Sigmoid colon (tissue), 7 donors: ENCODE measurements at places on chromosomes 4 and X.

DNA sequence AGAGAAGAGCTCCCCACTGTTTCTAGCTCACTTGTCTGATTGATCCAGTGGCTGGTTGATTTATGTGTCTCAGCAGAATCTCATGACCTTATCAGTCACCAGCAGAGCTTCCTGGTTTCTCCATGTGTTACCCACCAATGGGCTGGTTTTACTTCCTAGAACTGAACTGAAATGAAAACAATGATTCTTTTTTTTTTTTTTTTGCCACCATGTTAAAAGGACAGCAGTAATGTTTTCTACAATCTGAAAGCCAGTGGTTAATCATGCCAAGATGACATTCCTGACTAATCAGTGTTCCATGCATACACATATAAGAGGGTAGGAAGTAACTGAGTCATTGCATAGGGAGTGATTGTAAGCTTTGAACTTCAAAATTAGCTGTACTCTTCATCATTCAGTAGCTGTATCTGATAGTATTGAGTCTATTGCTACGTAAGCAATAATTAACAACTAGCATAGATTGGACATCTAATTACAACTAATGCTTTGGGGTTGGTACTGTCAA, 67.7 kb downstream of the SLC4A4 start:
- DNase-seq = no peak

- DNase-seq = no peak
These were observed 90.9 kb downstream of the ENPP6 start for GRCh38 chr4:184126800-184127199.

DNA sequence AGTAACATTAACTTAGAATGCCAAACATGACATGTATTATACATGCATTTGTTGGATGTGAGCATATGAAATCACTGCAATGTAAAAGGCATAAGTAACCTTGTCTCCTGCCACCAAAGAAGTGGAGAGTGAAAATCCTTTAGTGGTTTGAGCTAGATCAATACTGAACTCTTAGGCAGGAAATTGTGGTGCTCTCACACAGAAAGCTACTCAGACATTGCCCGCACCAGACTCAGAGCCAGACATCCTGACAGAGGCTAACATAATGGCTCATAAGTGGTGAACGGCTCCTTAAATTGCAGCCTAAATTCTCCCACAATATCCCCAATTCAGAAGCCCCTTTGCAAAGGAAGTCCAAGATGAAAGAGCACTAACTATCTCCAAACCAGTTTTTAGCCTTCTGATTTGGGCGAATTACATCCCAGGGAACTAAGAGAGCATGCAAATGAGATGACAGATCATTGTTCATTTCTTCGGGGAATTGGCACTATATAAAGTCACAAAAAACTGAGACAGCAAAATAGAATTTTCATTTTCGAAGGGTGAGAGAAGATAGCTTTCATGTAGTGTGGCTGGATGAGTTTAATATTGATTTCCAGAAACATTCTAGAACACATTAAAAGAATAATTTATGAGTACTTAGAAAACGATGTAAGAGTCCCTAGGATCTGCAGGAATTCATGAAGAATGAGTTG, 233.6 kb upstream of the RPS6KA3 start:
- DNase-seq = no peak

GRCh38 chr4:25090516-25090915, 59.8 kb upstream of the LGI2 start:
- no peak for DNase-seq

- DNase-seq = no peak
These were observed 965 bp downstream of the PPA2 start for GRCh38 chr4:105472871-105473323.

DNA sequence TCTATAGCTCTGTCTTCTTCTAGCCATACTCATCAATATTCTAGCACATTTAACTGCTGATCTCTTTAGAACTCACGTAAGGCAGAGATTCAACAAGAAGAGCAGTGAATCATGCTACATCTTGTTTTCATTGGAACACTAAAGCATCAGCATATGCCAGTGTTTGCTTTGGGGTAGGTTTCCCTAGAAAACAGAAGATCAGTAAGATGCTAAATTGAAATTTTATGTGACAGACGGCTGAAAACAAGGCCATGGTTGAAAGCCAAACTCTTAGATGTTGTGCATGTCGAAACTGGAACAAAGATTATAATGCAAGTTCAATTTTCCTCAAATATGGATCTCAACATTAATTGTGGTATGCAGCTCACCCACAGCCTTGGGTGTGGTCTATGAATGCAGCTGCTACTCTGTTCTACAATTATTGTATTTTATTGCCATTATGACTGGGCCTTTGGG, 107.6 kb downstream of the PDLIM5 start:
- DNase-seq = no peak

DNA sequence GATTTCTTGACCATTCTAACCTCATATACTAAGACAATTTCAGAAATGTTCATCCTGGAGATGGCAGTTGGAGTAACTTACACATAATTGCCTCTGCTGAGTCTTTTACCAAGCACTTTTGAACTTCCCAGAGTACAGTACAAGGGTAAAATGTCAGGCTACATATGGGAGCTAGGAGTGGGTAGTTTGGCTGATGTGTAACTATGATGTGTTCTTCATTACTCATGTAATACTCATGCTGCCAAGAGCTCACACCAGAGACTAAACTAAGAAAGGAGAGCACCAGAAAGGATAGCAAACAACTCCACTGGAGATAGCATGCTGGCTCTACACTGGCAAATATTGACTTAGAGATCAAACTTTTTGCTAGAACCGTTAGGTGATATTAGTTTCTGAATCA, 194.0 kb downstream of the PDGFRA start:
- no peak for DNase-seq

DNA sequence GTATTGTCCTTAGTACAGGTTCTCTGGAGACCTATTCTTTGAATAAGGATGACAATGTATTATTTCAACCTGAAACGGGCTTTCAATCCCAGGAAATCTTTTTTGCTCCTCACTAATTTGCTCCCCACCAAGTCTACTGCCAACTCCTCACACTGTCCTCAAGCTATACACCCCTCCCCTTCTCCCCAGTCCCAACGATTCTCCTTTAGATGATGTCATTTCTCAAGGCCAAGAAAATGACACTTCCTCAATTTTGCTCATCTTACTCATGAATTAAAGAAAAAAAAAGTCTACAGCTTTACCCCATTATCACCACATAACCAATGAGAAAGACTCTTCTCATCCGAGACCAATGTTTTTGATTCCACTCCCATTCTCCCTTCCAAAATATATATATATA, 20.6 kb downstream of the AP1S2 start:
- no peak for DNase-seq

DNA sequence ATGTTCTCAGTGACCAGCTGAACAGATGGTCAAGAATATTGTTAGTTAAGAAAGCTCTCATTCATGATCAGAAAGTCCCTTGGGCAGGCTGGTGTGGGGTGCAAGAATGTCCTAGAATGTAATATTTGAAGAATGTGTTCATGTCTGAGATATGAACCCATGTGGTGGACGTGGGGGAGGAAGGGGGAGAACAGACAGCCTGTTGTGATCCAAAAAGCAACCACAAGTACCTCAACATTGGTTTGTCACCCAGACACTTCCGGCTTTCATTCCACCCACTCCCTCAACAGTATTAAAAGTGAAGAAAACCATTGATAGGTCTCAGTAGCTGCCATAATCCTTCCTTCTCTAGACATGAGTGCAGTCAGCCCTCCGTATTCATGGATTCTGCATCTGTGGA, 82.2 kb downstream of the MAML3 start:
- DNase-seq = no peak

- no peak for DNase-seq
These were observed 92.0 kb upstream of the BMPR1B start for GRCh38 chr4:94665500-94666404.

DNA sequence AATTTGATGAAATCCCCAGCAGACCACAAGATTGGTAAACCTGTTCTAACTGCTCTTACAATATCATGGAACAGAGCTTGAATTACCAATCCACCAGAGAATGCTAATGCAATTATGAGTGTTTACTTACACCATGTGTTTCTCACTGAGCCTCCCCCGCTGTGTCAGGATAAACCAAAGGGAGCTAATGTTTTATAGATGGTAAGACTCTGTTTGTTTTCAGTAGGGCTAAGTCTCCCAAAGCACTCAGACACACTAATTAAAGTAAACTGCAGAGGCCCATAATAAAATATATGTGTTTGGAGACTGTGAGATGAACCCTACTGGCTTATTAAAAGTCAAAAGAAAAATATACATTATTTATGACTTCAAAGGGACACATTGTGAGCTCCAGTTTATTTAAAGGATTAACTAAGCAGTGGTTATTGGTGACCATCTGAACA, 261.7 kb upstream of the FAM241A start:
- DNase-seq = no peak

DNA sequence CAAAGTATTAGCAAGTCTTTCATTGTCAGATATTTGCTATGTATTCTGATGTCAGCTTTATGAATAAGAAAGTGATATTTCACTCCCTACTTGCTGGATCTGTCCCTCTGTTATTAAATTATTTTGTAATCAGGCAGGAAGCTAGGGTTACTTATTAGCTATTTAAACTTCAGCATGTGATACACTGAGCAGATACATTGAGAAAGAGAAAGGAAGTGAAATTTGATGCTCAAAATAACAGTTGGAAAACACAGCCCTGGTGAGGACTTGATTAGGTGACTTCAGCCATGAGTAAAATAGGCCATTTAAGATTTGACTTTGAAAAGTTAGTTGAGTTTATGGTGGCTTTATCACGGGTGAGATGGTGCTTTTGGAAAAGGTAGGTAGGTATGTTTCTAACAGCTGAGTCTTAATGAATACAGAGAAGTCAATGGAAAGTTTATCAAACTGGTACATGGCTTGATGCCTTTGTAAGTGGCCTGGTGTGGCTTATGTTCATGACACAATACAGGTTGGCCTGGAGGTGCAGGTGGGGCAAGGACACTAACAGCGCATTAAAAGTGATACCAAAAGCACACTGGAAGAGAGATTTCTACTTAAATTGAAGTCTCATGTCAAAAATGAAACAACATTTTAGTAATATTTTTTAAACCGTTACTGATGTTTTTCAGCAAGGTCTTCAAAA, 321.2 kb upstream of the SPOCK3 start:
- DNase-seq = no peak

DNA sequence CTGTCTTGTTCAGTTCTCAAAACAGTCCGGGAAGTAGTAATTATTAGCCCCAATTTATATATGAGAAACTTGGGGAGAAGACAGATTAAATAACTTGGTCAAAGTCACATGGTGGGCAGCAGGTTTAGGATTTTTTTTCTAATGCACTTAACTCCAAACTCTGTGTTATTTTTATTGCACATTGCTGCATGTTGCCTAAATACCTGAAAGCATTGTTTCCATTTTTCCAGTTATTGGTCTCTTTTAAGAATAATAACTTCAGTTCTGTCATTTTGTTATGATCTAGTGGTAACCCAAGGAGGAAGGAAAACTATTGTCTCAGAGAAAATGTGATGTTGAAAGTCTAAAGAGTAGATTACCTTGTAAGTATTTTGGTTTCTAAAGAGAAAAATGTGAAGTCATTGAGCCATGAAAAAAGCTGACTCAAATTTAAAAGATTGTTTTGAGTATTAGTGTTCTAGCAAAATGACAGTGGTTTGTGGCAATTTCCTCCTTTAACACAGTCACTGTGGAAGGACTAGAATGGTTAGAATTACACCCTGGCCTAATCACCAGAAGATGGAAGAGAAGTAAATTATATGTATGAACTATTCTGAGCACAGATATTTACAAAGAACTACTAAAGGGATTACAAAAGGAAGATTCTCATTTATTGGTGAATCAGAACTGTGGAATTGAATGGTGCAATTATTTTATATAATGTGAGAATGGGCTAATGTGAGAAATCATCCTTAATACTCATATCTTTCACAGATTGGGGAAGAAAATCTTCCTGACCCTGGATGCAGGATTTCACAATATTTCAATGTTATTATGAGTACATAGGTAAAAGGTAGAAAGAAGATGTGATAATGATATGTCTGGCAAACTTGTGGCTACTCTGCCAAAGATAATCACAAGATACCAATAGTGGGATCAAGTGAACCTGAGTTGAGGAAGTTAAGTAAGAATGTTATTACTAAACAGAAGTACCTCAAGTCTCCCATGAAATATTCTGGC, 21.7 kb upstream of the CXCL8 start:
- no peak for DNase-seq

- DNase-seq = no peak
These were observed 290.6 kb upstream of the TAPT1 start for GRCh38 chr4:16516796-16517439.

GRCh38 chr4:55272589-55272988, 73.5 kb upstream of the SRD5A3 start:
- DNase-seq = no peak

- no peak for DNase-seq
These were observed 1.7 kb downstream of the NUDT10 start for GRCh38 chrX:51334276-51334675.

- no peak for DNase-seq
These were observed 281.7 kb downstream of the RCHY1 start for GRCh38 chr4:75232546-75232945.

DNA sequence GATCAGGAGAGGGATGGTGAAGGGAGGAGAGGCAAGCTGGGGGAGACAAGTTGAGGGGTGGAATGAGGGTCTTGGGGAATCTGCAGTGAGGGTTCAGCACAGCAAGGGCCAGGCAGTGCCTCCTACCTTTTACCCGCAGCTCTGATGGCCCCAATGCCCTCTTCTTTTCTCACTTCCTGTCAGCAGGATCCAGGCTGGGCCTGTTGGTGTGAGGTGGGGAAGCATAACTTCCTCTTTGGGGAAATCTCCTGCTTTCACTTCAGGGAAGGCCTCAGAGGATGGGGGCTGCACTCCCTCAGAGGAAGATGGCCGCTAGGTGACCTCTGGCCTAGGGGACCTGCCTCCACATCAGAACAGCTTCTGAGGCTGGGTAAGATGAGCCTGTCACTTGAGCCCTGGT, 36.5 kb downstream of the EFNB1 start:
- DNase-seq = no peak

GRCh38 chr4:114512595-114513295, 85.9 kb upstream of the UGT8 start:
- DNase-seq = no peak

GRCh38 chr4:44235897-44236296, 212.7 kb downstream of the KCTD8 start:
- DNase-seq = no peak

DNA sequence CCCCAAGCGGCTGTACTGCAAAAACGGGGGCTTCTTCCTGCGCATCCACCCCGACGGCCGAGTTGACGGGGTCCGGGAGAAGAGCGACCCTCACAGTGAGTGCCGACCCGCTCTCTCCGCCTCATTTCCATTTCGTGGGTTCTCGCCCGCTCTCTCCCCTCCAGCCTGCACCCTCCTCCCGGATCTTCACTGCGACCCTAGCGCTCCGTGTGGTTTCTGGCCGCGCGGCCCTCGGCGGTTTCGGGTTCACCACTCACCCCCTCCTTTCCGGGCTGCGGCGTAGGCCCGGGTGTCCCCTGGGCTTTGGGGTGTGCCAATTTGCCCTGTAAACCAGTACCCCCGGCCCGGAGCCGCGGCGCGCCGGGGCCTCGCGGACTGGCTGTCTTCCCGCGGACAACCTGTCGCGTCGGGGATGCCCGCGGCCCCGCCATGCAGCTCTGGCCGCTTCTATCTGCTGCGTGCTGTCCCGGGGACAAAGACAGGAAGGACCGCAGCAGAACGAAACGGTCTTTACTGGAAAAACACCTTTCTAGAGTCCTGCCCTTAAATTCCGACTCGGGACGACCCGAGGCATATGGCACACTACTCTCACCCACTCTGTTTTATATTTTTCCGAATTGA, 737 bp downstream of the FGF2 start:
- peak; percentile 73 for DNase-seq
